Epithelial cell of esophagus (primary cell): ENCODE measurements at places on chromosomes 13 and 19.

DNA sequence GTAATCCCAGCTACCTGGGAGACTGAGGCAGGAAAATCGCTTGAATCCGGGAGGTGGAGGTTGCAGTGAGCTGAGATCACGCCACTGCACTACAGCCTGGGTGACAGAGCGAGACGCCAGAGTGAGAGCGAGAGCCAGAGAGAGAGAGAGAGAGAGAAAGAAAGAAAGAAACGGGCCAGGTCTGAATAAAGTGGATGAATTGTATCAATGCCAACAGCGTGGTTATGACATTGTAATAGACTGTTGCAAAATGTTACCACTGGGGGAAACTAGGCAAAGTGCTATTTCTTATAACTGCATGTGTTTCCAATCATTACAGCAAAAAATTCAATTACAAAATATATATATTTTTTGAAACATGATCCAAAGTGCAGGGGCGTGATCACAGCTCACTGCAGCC, 11.8 kb upstream of the BTBD2 start:
- DNase-seq: peak; percentile 28

- no peak for DNase-seq
These were observed 469 bp upstream of the RNF6 start for GRCh38 chr13:26222520-26223046.

- DNase-seq: no peak
These were observed 563.1 kb downstream of the EFNB2 start for GRCh38 chr13:105972306-105972721.

DNA sequence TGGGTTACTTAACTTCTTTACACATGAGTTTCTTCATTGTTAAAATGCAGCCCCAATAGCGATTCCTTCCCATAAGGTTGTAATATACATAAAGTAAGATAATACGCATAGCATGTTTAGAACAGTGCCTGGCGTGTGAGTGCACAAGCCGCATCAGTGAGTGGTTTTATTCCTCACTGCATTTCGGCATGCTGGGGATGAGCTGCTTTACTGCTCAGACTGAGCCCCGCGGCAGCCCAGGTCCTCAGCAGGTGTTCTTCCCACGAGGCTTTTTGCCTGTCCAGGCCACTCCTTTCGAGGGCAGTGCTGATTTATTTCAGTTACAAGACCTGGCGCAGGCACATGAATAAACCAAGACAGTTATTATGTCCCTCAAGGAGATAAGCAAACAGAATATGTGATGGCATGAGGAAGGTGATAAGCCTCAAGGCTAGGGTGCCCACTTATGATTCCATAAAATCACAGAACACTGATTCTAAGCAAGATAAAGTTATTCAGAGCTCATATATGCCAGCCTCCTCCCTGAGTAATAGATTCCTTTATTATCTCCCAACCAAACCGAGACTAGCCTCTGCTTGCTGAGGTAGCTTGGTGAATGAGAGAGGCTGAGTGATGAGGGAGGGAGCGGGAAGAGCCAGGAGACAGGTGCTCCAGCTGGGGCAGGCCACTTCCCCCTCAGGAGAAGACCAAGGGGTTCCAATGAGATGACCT, 505.5 kb downstream of the DIAPH3 start:
- no peak for DNase-seq

- peak; percentile 72 for DNase-seq
These were observed 74.9 kb downstream of the ALOX5AP start for GRCh38 chr13:30810261-30810701.

- peak; percentile 65 for DNase-seq
These were observed 4.0 kb upstream of the MAST3 start for GRCh38 chr19:18093439-18094161.

GRCh38 chr13:59024434-59024833, 1139.3 kb downstream of the DIAPH3 start:
- peak; percentile 2 for DNase-seq

DNA sequence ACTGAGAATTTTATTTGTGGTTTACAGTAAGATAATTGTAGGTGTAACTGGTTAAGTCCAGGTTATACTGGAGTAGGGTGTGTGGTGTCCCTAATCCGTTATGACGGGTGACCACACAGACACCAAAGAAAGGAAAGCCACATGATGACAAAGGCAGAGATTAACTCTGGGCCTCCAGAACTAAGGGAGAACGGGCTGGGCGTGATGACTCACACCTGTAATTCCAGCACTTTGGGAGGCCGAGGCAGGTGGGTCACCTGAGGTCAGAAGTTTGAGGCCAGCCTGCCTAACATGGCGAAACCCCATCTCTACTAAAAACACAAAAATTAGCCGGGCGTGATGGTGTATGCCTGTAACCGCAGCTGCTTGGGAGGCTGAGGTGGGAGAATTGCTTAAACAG, 10.2 kb upstream of the FUT2 start:
- peak; percentile 41 for DNase-seq

DNA sequence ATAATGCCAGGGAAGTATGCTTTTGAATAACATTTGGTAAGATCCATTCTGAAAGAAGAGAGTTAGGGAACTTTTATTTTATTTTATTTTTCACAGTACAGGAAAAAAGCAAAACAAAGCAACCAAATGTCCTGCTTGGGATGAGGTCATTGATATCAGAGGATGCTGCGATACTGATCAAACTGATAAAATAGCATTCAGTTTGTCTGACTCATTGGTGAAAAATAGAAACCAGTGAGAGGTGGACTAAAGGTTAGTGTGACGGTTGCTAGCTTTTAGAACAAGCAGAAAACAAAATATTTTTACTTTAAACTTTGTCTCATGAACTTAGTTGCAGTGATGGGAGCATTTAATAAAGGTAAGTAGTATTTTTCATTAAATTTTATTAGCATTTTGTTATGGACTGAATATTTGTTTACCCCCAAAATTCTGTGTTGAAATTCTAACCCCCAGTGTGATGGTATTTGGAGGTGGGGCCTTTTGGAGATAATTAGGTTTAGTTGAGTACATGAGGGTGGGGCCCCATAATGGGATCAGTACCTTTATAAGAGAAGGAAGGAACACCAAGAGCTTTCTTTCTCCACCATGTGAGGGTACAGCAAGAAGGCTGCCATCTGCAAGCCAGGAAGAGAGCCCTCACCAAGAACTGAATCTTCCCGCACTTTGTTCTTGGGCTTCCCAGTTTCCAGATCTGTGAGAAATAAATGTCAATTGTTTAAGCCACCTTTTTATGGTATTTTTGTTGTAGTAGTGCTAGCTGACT, 37.3 kb downstream of the ITGBL1 start:
- DNase-seq: no peak

DNA sequence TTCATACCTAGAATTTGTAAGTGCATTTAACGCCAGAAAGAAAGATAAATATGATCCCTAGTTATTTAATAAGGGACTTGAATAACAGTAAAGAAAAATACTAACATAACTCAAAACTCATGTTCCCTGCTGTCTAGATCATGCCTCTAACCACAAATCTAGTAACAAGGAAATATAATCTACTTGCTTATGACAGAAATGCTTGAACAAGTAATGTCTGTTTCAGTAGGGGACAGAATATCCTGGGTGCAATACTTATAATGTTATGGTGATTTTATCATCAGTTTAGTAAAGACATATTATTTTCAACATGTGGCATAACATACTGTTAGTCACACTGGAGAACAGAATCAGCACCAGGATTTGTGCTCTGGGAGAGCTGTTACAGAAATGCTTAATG, 861.9 kb upstream of the SLITRK1 start:
- DNase-seq: no peak

DNA sequence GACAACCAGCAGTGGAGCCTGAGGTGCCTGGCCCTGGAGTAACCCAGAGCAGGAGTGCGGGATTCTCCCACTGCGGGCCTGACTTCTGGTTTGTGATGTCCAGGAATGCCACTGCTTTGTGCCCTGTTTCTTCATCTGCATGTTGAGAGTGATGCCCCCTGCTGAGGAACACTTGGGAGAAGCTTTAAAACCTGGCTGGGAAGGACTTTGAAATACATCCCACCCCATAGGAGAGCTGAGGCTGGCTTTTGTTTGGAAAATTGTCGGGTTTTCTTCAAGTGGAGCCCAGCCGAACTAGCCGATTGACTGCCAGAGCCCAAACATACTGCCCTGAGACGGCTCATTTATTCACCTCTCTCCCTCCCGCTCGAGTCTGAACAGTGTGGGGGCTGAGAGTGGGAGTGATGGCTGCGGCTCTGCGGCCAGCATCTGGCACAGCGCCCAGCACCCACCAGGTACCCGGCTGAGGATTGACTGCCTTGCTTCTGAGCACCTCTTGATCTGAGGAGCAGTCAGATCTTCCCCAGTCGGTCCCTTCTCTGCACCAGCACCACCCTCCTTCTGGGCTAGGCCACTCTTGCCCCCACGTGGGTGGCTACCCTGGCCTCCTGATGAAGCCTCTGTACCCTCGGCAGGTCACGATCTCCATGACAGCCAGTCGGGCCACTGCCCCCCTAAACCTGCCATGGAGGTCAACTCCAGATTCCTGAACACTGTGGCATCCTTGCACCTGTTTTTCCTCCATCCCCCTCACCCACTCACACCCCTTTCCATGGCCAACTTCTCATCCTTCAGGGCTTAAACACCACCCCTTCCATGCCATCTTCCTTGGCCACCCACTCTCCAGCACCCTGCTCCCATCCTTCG, 148.9 kb downstream of the SIPA1L3 start:
- DNase-seq: no peak

DNA sequence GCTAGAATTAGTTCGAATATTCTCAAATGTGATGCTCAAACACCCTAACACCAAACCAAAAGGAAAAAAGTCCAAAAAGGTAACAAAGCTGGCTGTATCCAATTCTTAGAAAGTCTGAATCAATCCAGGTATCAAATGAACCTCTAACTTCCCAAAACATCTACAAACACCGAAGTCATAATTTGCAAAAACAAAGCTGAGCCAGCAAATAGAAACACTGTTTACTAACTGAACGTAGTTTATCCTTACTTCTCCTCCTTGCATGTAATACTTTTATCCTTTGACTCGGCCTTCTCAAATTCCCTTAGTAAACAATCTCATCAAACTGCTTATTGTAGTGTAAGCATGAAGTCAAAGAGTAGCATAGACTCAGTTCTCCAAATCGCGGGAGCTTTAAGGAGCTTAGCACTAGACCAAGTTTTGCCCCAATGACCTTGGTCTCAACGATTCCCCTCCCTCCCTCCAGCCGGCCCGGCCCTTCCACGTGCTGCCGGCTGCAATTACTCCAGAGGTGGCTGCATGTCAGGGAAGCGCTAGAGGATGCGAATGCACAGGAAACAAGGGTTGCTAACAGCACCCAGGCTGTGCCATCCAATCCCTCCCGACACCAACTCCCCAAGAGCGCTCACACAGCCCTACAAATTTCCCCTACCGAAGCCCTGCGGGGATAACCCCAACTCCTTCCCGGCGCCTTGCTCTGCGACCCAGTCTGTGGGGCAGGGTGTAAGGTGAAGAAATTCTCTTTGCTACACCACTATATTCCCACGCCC, 693 bp downstream of the XPO4 start:
- DNase-seq: peak; percentile 50
